ENCODE measurements at places on chromosomes 6 and 20.
A peak's percentile ranks its signal among the peaks of the same experiment; 100 is the strongest.

GRCh38 chr20:325889-326644 is 715 bp downstream of the SOX12 start:
- peak; percentile 46 for DNase-seq

DNA sequence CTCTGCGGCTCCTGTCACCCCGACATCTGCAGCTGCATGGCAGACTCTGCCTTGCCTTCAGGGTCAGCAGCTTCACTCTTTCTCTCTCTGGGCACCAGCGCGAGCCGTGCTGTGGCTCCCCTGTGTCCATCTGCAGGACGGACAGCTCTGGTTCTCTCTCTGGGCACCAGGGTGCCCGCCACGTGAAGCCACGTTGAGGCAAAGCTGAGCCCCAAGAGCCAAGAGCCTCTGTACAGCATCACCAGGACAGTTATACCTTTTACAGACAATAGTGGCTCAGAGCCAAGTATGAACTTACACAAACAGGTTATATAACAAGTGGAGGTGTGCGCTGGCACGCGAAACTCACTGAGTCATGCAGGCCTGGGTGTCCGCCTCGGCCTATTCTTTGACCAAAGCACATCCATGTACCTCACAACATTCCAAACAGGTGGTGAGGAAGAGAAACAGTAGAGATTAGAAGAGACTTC is 50.8 kb downstream of the FAM50B start:
- DNase-seq, result no peak

DNA sequence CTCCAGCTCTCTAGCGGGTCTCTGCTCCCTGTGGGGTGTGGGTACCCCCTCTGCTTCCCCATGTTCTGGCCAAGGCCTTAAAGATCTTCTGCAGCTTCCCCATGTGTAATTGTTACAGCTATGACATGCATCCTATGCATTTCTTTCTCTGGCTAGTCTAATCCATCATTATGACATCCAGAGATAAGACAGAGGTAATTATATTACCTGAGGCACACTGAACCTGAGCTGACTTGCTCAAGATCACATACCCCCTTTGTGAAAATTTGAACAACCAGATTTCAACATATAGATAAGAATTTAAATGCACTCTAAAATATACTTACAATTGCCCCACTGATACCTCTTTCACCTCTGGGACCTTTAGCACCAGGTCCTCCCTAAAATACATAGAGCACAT is 102.4 kb downstream of the COL12A1 start:
- no peak for DNase-seq

GRCh38 chr6:36627801-36628246 is 33.7 kb downstream of the SRSF3 start:
- no peak for DNase-seq

- peak; percentile 20 for DNase-seq
Observed at GRCh38 chr6:54579011-54579410, 267.6 kb upstream of the FAM83B start.

DNA sequence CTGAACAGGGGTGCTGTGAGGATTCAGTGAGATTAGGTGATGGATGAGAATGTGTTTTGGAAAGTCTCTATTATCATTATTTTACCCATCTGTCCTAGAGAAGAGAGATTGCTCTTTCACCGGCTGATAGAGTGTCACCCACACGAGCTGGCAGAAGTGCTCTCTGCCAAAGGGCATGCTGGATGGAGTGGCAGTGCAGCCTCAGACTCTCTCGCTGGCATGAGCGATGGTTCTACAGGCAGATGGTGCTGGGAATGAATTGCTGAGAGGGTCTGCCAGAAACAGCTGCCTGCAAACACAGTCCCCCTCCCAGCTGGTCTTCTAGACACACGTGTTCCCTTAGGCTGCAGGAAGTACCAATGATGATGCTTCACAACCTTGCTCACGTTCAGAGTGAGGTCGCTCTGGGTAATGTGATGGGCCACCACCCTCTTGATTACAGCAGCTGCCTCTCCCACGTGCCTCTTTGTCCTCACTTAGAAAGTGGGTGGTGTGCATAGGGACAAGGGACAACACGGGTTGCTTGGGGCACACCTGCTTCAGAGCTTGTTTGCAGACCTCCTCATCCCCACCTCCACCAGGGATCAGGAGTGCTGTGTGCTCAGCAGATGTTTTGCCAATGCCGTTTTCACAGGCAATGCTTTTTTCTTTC is 84.7 kb downstream of the FOXA2 start:
- no peak for DNase-seq

DNA sequence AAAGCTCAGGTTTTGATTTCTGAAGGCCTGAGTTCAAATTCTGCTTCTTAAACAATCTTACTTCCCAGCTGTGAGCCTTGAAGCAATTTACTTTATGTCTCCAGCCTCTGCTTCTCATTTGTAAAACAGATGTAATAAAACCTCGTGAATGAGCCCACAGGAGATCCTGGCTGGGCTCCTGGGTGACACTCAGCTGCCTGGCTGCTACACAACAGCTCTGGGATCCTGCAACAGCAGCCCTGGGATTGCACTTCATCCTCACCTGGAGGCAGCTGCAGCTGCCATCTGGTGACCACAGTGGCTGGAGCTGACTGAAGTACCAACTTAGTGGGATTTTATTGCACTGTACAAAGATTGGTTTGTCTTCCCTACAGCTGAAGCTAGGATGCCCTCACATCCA is 98.6 kb downstream of the NDUFAF5 start:
- no peak for DNase-seq

DNA sequence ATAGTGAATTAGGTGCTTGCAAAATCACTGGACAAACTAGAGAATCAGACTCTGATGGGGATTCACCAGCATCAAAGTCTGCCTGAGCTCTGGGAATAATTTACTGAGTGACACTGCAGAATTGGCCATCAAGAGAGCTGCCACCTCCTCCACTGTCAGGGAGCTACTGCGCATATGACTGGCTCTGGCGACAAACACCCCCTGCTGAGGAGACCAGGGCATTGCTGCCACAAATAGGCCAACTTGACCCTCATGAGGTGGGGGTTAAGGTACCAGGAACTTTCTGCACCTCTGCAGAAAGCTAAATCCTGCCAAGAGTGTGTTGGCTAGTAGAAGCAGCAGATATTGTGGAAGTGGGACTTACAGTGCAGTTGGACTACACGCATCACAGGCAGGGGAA is 88.0 kb downstream of the CDS2 start:
- DNase-seq, result no peak

DNA sequence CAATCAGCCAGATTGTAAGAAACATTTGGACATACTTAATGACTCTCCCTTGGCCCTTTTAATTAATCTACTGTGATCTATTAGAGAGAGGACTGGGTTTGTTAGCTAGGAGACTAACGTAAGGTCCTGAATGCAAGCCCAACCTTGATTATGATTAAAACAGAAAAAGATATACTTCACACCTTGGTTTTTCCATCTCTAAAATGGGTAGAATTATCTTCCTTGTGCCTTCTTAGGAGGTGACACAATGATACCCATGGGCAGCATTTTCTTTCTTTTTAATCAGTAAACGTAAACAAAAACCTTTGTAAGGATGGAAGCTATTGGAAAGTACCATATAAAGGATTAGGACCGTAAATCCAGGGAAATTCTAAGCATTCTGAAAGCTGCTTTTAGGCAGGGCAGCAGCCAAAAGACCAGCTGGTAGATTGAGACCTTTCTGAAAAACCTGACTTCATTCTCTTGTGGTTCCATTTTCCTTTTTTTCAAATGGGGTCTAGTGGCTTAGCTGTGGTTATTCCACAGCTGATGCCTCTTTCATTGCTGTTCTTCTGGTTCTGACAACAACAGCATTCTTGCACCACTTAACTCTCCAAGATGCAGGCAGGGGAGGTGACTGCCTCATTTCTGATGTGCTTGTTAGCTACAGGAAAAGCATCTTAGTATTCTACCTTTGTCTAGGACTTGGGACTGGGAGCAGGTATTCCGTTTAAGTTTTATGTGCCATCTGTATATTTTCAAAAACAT is 27.4 kb downstream of the RREB1 start:
- no peak for DNase-seq

DNA sequence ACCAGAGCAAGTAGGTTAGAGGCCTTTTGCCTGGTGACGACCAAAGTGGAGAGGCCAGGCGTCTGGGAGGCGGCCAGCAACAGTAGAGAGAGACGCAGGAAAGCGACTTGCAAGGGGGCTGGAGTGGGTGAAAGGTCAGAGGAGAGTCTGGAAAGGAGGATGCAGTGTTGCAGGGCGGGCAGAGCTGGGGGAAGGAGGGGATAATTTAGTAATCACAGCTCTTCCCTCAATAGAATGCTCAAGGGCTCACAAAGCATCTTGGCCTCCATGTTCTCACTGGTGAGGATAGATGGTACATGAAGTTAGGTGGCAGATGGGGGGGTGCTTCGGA is 25.2 kb downstream of the TCF15 start:
- DNase-seq, result no peak

DNA sequence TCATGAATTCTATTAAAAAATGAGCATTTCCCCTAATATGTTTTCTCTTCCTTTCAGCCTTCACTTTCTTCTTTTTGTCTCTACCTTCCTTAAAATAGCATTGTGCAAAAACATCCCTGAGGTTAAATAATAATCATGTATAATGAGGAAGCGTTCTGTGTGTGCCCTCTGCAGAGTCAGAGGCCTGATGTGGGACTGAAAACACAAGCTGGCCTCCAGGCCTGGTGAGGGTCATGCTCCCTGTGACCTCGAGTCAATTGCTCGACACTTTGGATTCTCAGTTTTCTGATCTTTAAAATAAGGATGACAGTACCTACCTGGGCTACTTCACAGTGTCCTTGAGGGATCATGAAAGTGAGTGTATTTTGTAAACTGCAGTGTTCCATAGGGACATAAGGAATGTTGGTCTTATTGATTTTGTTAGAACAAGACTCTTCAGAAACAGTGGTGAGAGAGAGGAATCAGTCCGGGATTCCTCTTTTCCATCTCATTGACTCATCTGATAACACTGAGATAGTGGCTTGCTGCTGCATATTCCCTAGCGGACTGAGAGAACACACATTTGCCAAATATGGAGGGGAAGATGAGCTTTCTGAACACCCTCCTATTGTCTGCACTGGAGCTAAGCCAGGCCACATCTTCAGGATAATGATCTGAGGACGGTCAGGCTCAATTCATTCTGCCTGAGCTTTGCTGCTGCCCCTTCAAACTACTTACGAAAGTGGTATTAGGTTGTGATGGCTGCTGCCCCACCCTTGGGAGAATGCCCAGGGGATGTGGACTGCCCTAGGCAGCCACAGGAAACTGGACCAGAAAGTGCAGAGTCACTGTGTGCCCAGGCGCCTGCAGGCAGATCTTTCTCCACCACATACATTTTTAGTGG is 39.6 kb upstream of the PDE7B start:
- DNase-seq, result no peak

DNA sequence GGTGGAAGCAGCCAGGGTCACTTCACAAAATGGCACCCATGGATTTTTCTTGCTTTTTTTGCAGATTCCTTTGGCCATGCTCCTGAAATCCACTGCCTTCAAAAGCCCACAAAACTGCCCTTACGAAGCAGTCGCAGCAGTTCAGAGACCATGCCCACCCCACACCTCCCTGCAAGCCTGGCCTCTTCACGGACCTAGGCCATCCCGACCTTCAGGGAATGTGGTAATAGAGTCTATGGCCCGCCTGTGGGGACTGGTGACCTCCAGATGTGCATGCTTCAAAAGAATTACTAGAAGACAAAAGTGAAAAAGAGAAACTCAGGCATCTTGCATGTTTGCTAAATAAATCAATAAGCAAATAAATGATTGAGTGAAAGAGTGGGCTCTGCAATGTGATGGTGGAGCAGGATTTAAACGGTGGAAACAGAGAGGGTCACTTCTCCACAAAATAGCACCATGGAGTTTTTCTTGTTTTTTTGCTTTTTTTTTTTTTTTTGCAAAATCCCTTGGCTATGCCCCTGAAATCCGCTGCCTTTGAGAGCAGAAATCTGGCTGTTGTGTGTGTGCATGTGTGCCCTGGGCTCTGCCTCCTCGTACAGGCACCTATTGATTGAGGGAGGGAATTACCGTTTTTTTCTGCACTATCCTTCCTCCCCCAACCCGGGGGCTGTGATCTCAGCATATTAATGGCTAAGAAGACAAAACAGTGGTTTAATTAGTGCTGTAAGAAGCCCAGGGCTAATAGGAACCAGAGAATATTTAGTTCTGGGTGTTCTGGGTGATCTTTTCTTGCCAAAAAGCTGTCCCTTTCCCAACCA is 107.4 kb downstream of the PXDC1 start:
- no peak for DNase-seq

DNA sequence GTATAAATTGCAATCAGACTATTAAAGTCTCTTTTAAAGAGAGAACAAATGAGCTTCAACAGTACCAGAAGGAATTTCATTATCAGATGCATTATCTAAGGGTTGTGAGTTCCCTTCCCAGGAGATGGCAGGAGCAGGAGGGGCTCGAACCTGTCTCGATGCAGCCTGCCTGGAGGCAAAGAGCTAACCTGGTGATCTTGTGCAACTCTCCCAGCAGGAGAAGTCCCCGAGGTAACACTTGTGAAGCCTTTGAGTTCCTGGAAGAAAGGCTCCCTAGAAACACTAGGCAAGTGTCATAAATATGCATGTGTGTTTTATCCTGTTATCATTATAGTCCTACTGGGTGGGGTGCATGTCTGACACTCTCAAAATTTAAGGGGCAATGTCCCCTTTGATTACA is 232.2 kb upstream of the ARID1B start:
- no peak for DNase-seq

GRCh38 chr6:149057464-149057840 is 260.1 kb upstream of the TAB2 start:
- no peak for DNase-seq

GRCh38 chr6:106757267-106757666 is 127.9 kb downstream of the QRSL1 start:
- no peak for DNase-seq

DNA sequence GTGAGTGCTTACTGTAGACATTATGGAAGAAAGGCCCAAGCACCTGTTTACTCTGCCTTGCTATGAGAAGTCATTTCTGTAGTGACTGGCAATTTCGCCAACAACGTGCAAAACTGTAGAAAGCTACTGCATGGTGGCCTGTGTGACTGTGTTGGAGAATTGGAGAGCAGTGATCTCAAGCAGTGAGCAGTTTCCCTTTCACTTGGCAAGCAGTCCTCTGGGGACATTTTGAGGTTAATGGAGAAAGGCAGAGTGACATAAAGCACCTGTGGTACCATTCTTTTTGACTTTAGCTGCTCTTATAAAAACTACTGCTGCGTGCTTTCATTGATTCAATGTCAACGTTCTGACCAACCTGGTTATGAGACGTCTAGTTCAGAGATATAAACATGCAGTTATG is 382.6 kb upstream of the JAG1 start:
- DNase-seq, result no peak

DNA sequence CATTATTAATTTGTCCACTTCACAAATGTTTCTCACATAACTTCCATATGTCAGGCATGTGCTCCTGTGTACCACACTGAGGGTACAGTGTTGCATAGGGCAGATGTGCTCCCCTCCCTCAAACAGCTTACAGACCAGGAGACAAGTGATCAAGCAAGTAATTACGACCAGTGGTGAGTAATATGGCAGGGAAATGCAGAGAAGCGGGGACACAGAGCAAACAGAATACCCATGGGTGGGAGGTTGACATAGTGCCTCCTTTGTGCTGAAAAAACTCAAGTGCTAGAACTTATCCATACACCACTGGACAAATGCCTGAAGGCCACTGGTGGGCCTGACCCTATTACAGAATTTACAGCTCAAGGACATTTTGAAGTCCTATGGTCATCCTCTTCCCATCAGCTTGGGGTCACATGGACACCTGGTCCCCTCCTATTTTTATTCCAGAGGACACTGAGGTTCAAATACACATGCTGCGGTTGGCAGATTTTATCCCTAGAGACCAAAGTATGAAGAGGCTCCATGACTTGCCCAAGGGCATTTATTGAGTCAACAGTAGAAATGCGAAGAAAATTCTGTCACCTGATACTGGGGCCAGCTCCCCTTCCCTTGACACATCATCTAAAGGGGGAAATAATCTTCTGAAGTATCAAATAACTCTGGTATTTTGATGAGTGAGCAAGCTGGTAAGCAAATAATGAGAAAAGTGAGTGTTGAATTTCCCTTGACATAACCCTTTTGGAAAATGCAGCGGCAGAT is 116.6 kb downstream of the QRSL1 start:
- DNase-seq, result no peak
